Articular chondrocyte of knee joint (primary cell): ENCODE measurements at places on chromosomes 3 and 15. TPM values are rescaled to one million over a fixed set of nuclear protein-coding genes. Genes with fewer than 3 reads are reported as not detected.

The TAGLN3 gene
- total RNA-seq, result not detected in 2 replicates

The TMEM266 gene
- total RNA-seq, result 0.26 and 0.76 TPM in 2 replicates

The ST6GAL1 gene
- 5.5 and 10.8 TPM in 2 replicates for total RNA-seq

The USP13 gene
- 11.8 and 12.9 TPM in 2 replicates for total RNA-seq

The RASSF1 gene
- 19.1 and 21.7 TPM in 2 replicates for total RNA-seq

The CCR2 gene
- total RNA-seq, result not detected in 2 replicates
